ENCODE measurements at places on chromosomes 2 and 18.

DNA sequence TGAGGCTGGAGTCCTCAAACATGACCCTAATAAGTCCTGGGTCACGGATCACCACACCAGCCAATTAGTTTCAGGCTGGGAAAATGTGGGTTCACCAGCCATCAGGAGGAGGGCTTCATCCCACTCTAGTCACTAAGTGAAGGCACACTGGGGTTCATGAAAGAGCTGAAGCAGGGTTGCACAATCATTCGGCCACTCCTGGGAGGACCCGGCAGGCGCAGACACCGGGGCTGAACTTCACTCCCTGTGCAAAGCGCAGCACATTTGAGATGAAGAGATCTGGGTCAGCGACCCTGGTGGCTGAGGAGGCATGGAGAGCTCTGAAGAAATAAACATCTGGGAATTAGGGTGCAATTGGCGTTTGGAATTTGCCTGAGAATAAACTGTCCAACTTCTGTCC lies 684.4 kb upstream of the SALL3 start:
- no peak for DNase-seq

- DNase-seq = no peak
Measured at GRCh38 chr2:51581636-51582267, 549.8 kb upstream of the NRXN1 start.

DNA sequence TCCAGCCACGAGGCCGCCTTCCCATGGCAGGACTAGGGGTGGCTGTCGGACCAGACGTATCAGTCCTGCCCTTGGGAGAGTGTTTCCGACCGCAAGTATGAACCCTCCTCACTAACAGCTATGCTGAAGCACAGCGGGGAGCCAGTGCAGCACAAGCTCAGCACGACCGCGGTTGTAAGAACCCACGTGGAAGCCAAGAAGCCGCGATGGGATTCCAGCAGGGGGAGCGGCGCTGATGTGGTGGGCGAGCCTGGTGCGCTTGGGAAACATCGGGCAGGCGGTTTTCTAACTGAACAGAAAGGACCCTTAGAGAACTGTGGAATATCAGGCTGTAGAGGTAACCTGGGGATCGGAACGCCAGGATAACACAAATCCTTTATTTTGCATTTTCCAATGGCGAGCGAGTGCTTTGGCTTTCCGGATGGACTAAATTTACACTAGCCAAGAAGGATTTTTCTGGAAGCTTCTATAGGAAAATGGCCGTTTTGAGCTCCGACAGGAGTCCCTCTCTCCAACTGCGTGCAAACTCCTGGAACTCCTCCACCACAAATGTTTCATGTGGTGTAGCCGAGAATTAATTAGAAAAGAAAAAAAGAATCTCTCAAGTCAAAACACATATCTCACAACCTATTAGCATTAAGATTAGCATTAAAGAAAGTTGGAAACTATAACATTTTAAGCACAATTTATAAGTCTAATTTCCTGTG lies 132.0 kb upstream of the MYCN start:
- DNase-seq = no peak

DNA sequence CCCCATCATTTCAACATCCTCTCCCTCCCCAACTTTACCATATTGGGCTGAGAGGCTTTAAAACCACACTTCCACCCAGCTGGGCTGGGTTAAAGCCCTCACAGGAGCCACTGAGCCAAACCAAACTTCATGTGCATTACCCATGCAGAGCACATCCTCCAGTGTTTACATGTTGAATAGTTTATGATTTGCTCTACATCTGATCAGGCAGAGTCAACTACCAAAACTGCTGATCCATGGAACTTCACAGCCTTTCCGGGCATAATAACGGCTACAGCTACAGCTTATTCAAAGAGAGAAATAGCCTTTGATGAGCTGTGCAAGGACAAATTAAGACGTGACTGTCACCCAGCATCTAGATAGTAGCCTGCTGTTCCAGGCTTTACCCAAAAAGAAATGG lies 39.0 kb downstream of the MAIP1 start:
- DNase-seq = no peak

DNA sequence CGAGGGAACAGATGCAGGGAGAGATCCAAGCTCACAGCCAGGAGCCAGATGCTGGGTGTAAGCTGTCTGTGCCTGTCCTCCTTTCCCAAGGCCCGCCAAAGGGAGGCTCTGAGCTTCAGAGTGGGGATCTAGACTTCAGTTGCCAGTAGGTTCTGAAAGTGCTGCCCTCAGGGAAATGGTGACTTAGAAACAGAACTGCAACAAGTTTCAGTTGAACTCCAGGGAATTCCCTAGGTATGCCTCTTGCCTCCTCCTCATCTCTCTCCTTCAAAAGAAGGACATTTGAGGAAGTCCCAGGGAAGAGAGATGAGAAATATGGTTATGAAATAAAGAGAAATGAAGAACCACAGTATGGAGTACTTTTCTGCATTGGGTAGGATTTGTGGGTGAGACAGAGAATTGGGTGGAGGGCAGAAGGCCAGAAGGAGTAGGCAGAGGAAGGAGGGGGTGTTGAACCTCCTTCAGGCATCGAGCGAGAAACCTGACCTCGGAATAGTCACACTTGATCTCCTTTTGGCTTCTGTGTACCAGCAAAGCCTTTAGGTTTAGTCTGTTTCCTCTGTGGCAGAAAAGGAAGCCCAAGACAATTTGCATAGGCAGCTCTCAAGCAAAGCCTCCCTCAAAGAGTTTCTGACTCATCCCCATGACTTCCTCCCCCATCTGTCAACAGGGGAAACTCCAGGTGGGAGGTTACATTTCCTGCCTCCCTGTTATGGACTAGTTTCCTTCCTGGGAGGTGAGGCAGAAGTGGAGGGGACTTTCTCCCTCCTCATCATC lies 45.7 kb downstream of the QPCT start:
- peak; percentile 81 for DNase-seq

DNA sequence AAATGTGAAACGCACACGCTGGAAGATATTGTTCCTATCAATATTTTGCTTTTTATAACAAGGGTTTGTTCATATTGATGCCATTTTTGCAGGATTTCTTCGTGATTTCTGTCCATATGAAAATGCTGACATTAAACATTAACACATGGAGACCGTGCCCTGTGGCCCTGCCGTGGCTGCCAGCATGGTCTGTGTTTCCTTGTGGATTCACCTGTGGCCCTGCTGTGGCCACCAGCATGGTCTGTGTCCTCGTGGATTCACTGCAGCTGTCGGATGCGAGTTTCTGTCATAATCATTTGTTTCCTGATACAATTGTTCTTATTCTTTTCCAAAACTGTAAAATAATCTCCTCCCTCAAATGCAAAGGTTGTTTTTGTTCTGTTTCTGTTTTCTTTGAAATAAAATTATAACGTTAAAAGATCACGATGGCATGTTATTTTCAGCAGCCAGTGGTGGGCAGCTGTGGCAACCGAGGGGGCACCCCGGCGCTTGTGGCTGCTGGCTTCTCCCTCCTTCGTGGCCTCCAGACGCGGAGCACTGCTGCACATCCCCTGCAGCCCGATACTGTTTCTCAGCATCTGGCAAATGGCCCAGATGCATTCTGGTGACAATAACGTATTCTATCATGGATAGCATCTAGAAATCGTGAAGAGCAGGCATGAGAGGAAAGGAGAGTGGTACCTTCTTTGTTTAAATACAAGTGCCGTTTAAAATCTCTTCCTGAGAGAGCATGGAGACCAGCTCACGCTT lies 143.5 kb downstream of the PTGR3 start:
- DNase-seq = no peak

- DNase-seq = peak; percentile 17
Measured at GRCh38 chr2:68044099-68044498, 18.7 kb downstream of the C1D start.

GRCh38 chr2:155663265-155663664 lies 669.3 kb downstream of the NR4A2 start:
- DNase-seq = no peak

DNA sequence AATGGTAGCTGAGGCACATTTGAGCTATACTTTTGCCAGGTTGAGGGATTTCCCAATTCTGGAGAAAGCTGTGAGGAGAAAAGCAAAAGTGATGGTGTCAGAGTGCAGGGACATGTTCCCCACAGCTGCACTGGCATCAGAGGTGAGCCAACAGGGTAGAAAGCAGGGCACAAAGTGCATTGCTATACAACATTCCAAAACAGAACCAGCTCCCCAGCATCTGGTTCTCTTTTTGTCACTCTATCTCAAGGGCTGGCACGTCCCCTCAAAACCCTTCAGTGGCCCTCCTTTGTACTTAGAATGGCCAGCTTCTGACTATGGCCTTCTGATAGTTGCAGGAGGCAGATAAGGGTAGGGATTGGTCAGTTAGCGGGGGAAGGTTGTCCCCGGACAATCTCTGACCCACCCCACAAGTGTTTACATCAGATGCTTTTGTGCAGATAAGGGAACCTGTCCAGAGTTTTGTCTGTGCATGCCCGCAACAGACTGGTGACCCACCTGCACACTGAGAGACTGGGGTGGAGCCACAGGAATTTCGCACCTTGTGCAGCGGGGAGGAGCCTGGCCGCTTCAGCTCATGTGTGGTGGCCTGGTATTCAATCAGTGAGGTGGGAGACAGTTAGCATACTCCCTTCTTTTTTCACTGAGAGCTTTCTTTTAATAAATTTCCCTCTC lies 31.0 kb upstream of the TMEM17 start:
- DNase-seq = no peak

GRCh38 chr2:50492477-50492851 lies 539.5 kb downstream of the NRXN1 start:
- DNase-seq = peak; percentile 74

- no peak for DNase-seq
Measured at GRCh38 chr18:24140697-24141096, 1.8 kb downstream of the CABYR start.

DNA sequence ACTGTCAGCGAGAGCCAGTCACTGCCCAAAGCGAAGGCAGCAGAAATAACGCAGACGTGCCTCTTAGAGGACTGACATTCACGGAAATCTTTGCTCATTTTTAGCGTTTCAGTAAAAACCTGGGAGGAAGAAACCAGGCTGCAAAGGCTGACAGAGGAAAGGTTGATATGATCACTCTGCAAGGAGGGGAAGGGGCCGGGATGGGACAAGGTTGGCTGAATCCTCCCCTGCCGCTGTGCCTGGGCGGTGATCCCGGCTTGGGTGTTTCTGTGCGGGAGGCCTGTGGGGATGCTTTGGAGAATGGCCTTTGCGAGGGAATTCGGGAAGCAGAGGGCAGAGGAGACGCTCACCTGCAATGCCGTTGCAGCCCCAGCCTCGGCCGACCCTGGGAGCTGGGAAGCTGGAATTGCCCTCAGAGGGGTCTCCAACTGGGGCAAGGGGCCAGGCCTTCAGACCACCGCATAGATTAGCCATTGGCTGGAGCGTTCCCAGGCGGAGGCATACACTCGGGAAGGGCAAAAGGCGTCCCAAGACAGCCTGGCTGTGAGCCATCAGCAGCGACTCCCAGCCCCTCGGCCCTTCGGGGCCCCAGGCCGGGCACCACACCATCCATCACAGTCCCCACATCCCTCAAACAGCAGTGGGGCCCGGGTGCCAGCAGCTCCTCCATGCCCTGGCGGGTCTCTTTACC lies 111.7 kb upstream of the GPC1 start:
- DNase-seq = no peak

DNA sequence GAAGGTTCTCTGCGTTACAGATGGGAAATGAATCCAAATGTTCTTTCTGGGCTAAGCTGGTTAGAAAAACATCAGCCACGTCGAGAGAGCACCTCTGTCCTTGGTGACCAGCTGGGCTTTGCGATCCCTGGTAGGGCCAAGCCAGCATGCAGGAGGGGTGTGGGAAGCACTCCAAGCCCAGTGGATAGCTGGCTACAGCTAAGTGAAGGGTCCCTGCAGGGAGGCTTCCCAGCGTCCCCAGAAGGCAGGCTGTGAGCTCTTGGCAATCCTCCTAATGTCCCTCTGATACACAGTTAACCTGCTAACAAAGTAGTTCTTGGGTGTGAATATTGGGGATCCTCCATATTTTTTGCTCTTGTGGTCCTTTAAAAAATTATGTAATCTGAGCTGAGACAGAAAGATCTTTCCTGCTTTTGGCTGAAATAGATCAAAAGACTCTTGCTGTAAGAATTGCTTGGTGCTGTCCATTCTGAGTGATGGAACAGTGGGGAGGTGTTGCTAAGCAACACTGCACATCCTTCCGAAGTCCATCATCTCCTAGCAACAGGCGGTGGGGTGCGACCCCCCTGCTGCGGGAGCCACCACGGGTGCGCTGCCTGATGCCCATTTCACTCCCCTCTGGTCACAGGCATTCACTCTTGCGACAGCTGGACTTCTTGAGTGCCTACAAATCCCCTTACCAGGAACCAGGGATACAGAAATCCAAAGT lies 88.5 kb upstream of the UXS1 start:
- DNase-seq = peak; percentile 33

DNA sequence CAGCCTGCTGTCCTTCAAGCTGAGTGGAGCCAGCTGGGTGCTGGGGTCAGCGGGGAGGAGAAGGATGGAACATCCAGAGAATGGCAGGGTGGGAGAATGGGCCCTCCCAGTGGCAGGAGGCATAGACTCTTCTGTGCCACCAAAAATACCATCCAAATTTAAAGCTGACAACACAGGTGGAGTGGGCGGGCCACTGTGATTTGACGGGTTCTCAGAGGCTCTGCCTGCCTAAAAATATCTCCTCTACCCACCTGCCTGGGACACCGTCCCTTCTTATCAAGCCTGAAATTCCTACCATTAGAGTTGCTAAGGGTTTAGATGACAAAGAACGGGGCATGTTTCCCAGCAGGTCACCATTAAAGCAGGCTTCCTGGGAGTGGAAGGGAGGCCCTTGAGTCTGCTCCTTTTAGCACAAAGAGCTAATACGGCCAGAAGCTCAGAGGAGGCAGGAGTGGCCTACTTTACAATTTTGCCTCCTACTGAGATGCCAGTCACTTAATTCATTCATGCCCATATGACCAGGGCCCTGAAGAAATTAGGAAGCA lies 19.8 kb upstream of the MARCHF4 start:
- peak; percentile 11 for DNase-seq

DNA sequence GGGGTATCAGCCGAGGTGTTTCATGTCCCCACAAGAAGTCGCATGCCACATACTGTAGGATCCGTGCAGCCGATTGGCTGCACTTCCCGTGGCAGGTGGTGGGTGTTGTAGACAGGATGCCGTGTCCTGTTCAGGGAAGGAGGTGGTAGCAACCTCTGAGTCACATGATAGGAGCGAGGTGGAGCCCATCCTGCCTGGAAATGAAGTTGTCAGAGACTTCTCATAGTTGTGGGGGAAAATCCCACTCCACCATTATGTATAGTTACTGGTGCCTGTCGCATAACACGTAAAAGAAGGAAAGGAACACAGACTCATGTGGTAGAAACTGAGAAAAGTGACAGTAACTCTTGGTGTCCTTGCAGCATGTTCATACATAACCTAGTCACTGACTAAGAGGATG lies 91.4 kb upstream of the IL1R2 start:
- DNase-seq = no peak

DNA sequence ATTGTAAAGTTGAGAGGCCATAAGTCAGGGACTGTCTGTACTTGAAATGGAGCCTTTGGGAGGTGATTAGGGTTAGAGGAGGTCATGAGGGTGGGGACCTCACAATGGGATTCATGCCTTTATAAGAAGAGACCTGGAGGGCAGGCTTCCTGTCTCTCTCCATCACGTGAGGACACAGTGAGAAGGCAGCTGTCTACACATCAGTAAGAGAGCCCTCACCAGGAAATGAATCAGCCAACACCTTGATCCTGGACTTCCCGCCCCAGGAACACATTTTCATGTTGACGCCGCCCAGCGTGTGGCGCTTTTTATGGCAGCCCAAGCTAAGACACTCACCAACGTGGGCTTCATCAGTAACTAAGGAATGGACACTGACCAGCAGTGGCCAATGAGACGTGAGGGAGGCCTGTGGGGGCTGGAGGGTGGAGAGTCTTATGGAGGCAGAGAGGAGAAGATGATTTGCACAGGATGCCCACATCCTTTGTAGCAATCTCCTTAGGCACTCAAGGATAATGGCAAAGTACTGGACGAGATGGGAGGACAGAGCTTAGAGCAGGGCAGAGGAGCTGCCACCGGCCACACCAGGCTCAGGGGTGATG lies 162.7 kb downstream of the EIPR1 start:
- DNase-seq = no peak
